ENCODE measurements at places on chromosomes 1 and 21.

- no peak for DNase-seq
Measured at GRCh38 chr1:53737648-53738204, 1.2 kb downstream of the GLIS1 start.

DNA sequence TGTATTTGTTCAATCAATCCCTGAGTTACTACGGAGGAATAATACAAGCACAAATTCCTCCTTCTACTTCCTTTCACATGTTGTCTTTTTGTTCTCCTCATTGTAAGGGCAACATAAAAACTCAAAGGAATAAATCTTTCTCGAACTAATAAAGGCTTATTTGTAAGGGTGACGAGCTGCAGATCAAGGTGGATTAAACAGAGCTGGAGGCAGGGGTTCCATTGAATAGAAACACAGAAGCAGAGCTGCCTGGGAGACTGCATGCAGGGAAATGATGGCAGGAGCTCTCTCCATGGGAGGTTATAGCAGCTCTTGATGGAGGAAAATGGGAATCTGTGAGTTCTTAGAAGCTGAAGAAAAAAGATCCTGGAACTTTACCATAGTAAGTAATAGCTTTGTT is 160.2 kb downstream of the CYYR1 start:
- DNase-seq, result no peak

- no peak for DNase-seq
Measured at GRCh38 chr1:233290396-233291034, 5.0 kb downstream of the PCNX2 start.

DNA sequence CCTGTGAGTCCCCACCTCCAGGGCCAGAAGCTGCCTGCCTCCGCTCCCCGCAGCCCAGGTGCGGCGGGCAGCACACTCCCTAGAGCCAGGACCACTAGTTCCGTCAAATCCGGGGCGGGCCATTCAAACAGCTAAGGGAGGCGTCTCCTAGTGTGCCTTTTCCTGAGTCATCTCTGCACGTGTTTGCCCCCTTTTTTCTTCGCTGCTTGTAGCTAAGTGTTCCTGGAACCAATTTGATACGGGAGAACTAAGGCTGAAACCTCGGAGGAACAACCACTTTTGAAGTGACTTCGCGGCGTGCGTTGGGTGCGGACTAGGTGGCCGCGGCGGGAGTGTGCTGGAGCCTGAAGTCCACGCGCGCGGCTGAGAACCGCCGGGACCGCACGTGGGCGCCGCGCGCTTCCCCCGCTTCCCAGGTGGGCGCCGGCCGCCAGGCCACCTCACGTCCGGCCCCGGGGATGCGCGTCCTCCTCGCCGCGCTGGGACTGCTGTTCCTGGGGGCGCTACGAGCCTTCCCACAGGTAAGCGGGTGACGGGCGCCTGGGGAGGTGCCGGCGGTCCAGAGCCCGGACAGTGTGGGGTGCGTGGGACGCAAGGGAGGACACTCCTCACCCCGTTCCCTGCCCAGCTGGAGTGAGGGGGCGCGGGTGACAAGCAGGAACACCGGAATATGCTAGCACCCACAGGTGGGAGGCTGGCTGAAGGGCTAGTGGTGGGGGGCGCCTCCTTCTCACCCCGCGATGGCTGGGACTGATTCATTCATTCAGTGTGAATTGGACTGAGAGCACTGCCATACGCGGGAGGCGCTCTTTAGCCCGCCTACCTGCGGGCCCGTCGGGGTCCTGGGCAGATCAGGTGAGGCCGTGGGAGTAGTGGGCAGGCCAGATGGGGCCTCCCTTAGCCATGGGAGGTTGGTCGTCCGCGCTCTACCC is at the start of gene TNFRSF8:
TNFRSF8 (plus strand) TSS at position 163 of the 932 bp plus-strand sequence; CDS start at position 459, 296 bp downstream.
- no peak for DNase-seq

DNA sequence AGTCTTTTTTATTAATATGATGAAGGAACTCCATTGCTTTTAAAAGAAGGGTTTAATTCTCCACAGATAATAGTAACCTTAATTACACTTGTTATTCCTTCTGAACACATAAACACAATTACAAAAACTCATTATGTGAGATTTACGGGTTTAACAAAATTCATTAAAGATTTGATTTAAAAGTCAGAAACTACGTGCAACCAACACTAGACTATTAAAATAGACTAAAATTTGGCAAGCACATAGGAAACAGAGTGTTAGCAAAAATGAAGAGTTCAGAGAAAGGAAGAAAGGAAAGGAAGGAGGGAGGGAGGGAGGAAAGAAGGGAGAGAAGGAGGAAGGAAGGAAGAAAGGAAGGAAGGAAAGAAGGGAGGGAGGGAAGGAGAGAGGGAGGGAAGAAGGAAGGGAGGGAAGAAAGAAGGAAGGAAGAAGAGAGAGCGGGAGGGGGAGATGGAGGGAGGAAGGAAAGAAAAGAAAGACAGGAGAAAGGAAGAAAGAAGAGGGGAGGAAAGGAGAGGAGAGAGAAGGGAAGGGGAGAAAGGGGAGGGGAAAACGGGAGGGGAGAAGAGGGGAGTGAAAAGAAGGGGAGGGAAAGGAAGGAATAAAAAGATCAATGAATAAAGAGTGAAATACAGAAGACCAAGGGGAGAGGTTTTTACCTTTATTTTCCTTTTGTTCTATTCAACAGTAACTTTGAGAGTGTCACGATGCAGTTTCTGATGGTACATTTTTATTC is 123.4 kb upstream of the LYPLAL1 start:
- no peak for DNase-seq

DNA sequence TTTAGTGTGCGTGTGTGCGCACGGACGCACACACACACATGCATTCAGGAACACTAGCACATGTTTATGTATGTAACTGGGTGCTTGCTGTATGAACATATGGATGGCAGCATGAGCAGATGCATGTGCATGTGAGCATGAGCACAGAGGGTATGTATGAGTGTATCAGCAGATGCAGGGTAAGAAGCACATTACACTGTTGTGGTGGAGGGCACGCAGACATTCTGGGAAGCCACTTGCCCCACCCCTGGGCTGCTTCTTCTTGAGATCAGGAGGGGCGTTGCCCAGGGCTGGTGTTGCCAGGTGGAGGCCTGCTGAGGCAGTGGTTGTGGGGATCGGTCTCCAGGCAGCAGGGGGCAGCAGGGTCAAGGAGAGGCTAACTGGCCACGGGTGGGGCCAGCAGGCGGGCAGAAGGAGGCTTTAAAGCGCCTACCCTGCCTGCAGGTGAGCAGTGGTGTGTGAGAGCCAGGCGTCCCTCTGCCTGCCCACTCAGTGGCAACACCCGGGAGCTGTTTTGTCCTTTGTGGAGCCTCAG is 3.9 kb upstream of the P3R3URF start:
- no peak for DNase-seq

DNA sequence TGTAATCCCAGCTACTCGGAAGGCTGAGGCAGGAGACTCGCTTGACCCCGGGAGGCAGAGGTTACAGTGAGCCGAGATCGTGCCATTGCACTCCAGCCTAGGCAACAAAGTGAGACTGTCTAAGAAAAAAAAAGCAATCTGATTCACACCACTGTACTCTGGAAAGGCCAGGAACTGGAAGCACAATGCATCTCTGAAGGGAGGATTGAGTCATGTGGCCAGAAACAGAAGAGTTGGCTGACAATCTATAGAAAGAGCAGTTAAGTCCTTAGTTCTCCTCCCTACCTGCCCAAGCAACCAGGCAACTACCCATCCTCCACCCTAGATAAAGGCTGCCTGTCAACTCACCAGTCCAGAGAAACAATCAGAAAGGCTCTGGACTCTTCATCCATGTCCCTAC is 45.9 kb downstream of the PIK3R3 start:
- DNase-seq, result no peak

DNA sequence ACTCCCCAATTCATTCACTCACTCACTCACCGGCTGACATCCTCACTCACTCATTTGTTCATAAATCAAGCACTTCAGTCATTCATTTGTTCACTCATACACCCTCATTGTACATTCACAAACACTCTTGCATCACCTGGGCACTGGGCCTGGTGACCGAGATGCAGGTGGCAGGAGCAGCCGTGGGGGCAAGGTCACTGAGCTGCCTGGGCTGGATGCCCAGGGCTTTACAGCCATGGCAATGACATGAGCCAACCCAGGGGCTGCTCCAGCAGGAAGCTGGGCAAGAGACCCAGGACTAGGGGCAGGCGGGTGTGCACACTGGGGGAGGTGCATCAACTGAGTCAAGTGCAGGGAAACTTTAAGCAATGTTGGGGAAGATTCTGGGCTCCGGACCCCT is 113.6 kb upstream of the IGSF21 start:
- DNase-seq, result no peak

DNA sequence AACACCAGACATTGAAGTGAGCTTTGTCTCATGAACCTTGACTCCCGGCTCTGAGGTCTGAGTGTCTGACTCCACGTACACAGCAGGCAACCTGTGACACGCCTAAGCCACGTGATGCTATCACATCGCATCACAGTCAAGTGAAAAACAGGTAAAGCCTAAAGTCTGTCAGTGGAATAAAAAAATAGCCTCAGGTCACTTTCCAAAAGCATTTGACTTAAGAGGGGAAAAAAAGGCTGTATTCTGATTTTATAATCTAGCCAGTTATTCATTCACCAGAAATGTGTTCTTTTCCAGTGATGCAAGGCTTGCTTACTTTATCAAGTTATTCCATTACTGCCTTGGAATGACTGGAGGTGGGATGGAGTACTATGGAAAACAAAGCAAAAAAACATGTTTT is 163.2 kb upstream of the HMCN1 start:
- DNase-seq, result no peak

DNA sequence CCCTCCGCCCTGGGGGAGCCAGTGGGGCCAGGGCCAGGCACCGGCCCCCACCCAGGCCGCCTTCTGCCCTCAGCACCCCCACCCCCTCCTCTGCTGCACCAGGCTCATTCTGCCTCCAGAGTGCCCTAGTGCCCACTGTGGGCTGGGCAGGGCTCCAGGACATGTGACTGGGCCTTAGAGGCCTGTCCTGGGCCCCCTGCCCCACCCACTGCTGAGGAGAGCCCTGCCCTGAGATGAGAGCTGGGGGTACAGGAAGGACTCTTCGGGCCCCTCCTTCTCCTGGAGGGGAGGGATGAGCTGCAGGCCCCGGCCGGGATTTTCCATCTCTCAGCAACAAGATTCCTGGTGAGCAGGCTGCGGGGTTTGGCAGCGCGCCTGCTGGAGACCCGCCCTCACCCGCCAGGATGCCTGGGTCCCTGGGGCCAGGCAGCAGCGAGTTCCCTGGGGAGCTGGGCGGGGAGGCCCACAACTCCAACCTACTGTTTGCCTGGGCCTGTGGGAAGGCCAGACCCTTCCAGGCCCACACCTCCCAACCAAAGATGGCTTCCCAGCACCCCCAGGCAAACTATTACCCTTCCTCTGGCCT is 14.0 kb downstream of the AHDC1 start:
- no peak for DNase-seq

- DNase-seq, result no peak
Measured at GRCh38 chr1:39890273-39890672, 7.0 kb upstream of the TRIT1 start.

- no peak for DNase-seq
Measured at GRCh38 chr1:17422461-17422860, 17.0 kb downstream of the RCC2 start.

- DNase-seq, result no peak
Measured at GRCh38 chr1:29426701-29427279, 190.5 kb downstream of the PTPRU start.

DNA sequence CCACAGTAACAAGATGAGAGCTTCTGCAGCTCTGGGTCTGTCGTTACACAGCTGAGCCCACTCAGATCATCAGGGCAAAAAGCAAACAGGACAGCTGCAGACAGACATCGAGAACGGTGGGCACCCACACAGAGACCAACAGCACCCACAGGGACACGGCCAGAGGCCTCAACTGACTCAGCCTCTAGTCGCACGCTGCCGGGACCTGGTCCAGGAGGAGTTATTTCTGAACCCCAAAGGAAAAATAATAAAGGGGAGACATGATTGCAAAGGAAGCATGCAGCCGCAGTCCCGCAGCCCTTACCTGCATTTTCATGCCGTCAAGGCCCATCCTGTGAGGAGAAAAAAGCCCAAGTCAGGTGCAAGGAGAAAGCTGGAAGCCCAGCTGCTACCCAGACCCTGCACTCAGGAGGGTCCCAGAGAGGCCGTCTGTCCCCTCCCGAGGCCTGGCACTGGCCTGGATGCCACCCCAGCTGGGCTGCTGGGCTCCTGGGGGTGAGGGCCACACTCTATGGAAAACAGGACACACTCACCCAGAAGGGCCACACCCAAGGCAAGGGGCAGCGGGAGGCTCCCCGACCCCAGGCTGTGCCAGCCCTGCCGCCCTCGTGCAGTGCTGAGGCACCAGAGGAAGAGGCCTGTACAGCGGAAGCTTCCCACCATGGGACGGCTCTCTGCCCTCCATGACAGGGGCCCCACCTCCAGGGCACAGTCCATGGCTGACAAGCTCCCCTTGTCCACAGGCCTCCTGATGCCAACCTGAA is 15.7 kb downstream of the LSS start:
- DNase-seq, result no peak

- no peak for DNase-seq
Measured at GRCh38 chr1:211538287-211538686, 40.7 kb downstream of the SLC30A1 start.

GRCh38 chr1:10504249-10504648 is 29.5 kb downstream of the PEX14 start:
- DNase-seq, result no peak

DNA sequence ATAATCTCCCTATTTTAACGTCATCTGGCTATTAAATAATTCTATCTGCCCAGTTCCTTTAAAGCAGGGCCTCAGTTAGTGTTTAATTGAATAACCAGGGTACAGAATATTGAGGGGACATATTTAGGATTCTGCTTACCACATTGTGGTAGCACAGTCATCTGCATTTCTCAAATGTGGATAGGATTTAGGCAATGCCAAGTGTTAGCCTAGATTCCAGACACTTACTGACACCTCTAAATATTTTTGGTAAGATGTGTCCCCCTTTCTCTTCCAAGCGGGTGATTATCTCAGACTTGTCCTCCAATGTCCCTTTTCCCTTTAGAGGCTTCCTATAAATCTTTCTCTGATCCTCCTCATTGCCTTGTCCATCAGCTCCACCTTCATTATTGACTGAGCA is 160.8 kb upstream of the HOOK1 start:
- DNase-seq, result no peak

GRCh38 chr1:191695865-191696264 is 462.4 kb upstream of the RGS18 start:
- DNase-seq, result peak; percentile 4

GRCh38 chr1:153932156-153933131 is 9.7 kb upstream of the GATAD2B start:
- no peak for DNase-seq

GRCh38 chr1:119549719-119550132 is 42.7 kb downstream of the HSD3B1 start:
- DNase-seq, result peak; percentile 47

- DNase-seq, result no peak
Measured at GRCh38 chr1:157278383-157279137, 140.4 kb upstream of the ETV3 start.

DNA sequence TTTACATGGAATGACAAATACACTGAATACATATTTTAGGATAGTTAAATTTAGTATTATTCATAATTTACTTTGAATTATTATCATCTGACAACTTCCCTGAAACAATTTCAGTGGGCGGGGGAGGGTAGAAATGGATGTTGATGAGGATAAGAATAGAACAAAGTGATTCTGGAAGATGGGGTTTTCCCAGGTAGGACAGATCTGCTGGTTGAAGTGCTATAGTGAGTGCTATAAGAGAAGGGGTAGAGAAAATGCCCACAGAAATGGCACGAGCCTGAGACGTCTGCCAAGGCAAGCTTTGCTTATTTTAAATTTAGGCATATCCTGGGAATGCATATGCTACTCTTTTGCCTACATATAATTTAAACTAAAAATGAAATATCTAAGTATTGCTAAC is 3.2 kb downstream of the CFH start:
- no peak for DNase-seq
